ENCODE measurements at places on chromosomes 13 and 19.

DNA sequence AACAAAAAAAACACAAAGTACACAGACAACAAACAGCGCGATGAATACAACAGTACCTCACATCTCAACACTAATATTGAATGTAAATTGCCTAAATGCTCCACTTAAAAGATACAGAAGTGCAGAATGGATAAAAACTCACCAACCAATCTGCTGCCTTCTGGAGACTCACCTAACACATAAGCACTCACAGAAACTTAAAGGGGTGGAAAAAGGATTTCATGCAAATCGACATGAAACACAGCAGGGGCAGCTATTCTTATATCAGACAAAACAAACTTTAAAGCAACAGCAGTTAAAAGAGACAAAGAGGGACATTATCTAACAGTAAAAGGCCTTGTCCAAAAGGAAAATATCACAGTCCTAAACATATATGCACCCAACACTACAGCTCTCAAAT is 209.5 kb downstream of the ABCC4 start:
- DNase-seq = no peak

- DNase-seq = peak; percentile 46
Measured at GRCh38 chr19:5926641-5927440, 12.8 kb downstream of the CAPS start.

DNA sequence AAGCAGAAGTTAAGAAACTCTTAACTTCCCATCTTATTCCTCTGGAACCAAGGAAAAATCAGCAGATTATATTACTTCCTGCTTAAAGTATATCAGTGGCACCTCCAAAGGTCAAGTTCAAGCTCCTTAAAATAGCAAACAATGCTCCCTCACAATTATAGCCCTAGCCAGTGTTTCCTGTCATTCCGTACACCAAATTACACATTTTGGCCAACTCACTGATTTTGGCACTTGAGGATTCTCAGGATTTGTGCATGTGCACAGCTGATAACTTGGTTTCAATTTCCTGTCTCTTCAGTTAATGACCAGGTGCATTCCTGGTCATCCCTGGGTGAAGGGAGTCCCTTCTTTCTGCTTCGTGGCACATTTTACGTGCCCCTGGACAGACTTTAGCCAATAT is 42.0 kb downstream of the TPP2 start:
- no peak for DNase-seq

- DNase-seq = peak; percentile 34
Measured at GRCh38 chr13:40269086-40269485, 397.4 kb downstream of the FOXO1 start.

DNA sequence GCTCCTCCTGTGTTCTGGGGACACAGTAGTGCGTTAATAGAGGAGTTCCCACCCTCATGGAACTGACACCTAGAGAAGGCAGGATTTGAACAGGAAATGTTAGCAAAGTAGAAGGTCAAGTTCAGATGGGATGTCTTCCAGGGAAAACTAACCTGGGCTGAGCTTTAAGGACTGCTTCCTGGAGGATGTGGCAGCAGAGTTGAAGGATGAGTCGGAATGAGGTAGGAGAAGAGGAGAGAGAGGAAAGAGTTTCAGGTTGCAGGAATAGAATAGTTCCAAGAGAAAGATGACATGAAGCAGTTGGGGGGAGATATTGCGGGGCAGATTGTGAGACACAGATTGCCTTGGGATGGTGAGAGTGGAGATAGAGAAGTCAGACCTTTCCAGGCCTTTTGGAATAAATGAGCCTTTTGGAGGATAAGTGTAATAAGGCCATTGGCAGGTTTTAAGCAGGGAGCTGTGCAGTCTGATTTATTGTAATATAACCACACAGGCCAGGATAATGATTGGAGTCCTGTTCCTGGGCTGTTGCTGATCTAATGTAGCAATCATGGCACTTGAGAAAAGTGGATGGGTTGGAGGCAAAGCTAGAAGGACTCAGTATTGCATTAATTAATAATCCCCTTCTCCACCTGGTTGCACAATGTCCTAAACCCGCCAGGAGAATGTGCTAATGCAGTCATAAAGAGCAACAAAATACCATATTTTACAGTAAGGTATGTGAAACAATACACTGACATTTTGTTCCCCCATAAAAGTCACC is 205.4 kb downstream of the SHISA2 start:
- no peak for DNase-seq

- no peak for DNase-seq
Measured at GRCh38 chr19:28887920-28888618, 324.9 kb downstream of the UQCRFS1 start.

DNA sequence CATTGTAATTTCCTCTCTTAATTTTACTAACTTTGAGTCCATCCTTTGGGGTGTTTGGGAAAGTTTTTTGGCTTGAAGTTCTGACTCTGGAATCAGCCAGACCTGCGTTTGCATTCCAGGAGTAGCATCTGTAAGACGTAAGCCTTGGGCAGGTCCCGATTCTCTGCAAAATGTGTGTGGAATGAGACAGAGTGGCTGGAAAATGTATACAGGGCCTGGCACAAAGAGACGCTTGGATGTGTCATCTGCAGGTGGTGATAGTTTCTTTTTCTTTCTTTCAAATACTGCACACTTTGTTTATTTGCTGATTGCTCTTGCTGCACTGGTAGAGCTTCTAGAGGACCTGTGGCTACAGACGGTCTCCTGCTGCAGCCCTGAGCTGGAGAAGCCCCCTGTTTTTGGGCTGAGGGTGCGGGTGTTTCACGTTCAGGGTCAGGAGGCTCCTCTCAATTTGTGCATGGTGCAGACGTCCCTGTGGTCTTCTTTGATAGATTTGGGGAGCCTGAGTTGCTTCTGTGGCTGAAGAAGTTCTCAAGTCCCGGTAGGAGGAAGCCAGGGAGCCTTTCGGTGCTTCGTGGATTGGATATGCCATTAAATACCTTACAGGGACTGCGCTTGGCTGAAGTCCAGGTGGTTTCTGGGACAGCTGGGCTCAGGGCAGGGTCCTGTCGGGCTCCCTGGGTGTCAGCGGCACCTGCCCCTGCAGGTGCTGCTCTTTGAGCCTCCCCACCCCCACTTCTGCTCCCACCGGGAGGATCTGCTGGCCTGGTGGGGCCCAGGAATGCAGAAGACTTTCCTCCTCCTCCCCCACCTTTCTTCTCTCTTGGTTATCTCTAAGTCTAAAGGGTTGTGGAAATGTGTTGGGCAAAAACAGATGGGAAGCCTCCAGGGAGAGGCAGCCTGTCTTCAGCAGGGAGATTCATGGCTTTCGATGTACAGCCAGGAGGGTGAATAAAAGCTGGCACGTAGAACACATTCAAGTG is 44.0 kb upstream of the GAS6 start:
- DNase-seq = no peak

GRCh38 chr19:23273022-23273589 is 22.9 kb upstream of the ZNF724 start:
- no peak for DNase-seq

DNA sequence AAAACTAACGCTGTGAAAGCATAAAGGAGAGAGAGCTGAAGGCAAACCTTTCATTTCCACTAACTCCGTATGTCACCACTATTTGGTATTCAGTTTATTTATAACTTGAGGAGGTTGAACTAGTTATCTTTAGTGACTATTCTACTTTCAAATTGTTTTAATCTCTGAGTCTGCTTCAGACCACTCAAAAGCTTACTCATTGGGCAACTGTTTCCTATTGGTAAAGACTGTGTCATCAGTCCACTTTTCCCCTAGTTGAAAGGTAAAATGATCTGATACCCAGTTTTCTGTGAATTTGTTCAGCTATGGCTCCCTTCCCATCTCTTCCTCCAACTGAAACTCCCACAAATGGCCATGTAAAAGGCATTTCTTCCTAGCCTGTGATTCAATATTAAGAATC is 39.1 kb downstream of the TEX26 start:
- no peak for DNase-seq

DNA sequence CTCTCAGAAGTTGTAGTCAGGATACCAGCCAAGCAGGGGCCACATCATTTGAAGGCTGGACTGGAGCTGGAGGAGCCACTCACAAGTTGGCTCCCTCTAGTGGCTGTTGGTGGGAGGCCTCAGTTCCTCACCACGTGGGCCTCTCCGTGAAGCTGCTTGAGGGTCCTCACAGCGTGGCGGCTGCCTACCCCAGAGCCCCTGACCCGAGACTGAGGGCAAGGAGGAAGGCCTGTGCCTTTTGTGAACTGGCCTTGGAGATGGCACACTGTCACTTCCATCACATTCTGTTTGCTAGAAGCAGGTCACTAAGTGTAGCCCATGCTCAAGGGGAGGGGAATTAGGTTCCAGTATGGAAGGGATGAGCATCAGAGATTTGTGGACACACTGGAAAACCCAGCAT is 14.6 kb downstream of the GNA11 start:
- peak; percentile 62 for DNase-seq

- no peak for DNase-seq
Measured at GRCh38 chr13:73218181-73218580, 159.4 kb downstream of the KLF5 start.

GRCh38 chr19:33194886-33195644 is 935 bp downstream of the LRP3 start:
- DNase-seq = no peak

GRCh38 chr13:46757640-46758039 is 39.3 kb downstream of the ESD start:
- no peak for DNase-seq

DNA sequence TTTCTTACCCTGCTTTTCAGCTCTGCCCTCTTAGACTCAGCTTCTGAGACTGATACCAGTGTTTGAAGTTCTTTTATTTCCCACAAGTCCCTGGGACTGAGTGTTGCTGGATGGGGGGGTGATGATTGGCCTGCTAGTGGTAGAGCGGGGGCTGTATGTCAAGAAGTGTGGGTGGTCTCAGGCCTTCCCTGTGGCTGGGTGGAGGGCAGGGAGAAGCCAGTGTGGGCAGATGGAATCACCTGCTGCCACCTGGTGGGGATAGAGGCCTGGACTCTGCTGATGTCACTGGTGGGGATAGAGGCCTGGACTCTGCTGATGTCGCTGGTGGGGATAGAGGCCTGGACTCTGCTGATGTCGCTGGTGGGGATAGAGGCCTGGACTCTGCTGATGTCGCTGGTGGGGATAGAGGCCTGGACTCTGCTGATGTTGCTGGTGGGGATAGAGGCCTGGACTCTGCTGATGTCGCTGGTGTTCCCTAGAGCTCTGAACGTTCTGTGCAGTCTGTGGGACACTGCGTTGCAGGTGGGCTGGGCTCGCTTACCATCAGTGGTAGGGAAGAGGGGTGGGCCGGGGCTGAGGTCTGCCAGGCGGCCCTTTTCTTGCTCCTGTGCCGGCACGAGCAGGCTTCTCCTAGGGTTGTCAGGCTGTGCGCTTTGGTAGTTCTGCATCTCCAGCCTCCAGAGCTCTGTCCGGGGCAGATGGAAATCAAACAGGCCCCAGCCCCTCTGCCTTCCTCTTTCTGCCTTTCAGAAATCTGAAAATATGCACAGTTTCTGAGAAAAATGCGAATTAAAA is 101.3 kb downstream of the ARHGEF7 start:
- DNase-seq = no peak

GRCh38 chr19:18173572-18174288 is at the start of gene IFI30:
Gene IFI30 (plus strand): TSS chr19:18173813. CDS start chr19:18173842, 29 bp downstream.
- peak; percentile 68 for DNase-seq

GRCh38 chr13:99384468-99384867 is 77.3 kb upstream of the GPR183 start:
- DNase-seq = no peak

DNA sequence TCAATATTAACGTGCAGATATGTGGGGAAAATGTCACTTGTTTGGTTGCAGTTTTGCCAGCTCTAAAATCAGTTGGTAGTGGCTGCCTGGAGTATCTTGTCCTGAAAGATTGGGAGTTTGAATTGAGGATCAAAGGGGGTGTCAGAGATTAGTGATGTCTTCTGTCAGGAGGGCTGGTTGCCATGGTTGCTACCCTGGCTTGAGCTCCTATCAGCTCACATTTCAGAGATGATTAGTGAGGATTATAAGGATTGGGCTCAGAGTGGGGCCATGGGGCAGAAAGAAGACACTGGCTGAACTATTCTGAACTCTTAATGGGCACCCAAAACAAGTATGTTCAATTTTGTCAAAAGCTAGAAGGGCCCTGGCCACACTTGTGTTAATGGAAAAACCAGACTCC is 95.5 kb upstream of the RNF113B start:
- DNase-seq = no peak

DNA sequence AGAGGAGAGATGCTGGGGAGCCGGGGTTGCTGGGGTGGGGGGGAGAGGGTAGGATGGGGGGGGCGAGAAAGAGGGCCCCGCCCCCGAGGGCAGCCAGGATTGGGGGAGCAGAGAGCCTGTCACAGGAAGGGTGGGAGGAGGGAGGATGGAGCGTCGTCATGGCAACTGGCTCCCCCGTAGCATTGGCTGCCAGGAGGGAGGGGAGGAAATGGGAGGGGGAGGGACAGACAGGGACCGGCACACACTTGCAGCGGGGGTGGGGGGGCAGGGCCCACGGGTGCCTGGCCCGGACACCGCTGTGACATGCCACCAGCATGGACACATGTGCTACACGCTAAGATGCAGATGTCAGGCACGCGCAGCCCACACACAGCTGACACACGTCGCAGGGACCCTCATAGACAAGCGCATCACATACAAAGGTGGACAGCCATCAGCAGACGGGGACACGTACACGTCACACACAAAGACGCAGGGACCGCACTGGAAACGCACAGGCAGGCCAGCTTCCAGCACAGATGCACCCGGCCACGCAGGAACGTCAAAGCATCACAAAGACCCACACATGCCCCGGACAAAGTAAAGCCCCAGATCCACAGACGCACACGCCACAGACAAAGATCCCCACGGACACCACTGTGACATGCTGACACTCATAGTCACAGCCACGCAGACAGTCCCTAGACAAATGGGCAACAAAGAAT is at the start of gene LMTK3:
TSS of gene LMTK3 (minus strand) at position 36 of the 704 bp plus-strand sequence. CDS start 259 bp downstream, outside the sequence.
- DNase-seq = no peak

DNA sequence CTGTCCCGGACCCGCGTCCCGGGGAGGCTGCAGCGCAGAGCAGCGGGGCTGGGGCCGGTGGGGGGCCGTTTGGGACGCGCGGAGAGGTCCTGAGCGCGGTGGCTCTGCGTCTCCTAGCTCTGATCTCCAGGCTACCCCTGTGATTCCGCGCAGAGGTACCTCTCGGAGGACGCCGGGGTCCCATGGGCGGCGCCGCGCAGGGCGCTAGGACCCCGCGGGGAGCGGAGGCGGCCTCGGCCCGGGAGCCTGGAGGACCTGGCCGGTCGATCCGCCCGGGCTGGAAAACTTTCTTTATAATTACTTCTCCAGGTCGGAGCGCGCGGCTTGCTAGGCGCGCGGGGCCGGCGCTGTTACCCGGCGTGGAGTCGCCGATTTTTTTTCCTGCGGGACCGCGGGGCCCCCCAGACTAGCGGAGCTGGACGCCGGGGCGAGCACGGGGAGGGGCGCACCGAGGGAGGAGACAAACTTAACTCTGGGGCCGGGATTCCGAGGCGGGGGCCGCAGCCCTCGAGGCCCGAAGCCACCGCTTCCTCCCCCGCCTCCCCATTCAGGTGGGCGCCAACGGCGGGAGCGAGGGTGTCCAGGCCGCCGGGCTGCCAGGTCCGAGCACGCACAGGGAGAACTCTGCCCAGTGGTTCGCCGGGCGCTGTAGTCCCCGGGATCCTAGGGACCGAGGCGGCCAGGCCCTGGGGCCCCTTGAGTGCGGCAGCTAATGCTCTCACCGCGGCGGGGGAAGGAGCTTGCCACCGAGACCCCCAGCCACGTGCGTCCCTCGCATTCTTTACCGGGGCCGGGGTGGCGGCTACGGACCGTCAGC is 848 bp upstream of the CEBPA start:
- DNase-seq = peak; percentile 56
